ENCODE measurements at places on chromosomes 6 and 20.
A peak's percentile ranks its signal among the peaks of the same experiment; 100 is the strongest.

DNA sequence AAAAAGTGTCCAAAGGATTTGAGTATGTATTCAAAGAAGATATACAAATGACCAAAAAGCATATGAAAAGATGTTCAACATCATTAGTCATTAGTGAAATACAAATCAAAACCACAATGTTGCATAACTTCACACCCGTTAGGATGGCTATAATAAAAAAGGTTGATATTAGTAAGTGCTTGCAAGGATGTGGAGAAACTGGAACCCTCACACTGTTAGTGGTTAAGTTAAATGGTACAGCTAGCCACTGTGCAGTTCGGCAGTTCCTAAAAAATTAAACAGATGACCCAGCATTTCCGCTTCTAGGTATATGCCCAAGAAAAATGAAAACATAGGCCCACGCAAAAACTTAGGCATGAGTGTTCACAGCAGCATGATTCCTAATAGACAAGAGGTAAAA is 38.6 kb downstream of the IBTK start:
- DNase-seq = no peak

GRCh38 chr20:9363673-9364072 is 150.7 kb upstream of the LAMP5 start:
- peak; percentile 14 for DNase-seq

- DNase-seq = peak; percentile 70
Observed at GRCh38 chr6:34021554-34022190, 124.2 kb downstream of the GRM4 start.

GRCh38 chr20:17652411-17652810 is 29.6 kb downstream of the RRBP1 start:
- no peak for DNase-seq

DNA sequence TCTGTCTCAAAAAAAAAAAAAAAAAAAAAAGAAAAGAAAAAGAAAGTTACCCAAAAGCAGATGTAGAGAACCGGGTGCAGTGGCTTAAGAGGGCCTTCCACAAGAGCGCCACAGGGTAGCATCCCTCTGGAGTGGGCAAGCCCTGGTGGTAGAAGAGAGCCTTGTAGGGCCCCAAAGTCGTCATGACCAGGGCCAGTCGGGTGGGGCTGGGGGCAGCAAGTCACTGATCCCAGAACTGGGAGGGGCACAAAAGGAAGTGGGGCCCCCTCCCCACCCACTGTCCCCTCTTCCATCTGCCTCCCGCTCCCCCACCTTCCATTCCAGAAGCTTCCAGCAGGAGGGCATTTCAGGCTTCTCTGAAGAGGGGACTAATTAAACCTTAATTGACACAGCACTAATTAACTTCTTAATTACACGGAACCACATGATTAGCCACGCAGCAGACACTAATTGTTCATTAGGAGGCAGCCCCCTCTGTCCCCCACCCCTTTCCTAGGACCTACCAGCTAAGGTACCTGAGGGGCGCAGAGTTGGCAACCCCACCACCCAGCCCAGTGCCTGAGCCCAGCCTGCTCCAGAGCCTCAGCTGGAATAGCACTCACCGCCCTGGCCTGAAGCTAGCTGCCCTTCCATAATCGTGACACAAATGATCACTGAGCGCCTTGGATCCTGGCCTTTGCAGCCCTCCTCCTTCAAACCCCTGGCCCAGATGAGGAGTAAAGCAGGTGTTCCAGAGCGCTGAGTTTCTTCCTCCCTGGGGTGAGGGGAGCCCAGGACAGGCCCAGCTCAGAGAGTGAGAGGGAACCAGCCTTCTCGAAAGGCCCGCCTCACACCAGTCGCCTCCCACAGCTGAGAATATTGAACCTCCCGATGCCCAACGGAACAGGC is 34.8 kb downstream of the MDFI start:
- DNase-seq = peak; percentile 67

- peak; percentile 15 for DNase-seq
Observed at GRCh38 chr6:85756982-85757381, 114.3 kb upstream of the SYNCRIP start.

GRCh38 chr6:2127484-2127911 is 117.9 kb downstream of the GMDS start:
- no peak for DNase-seq

DNA sequence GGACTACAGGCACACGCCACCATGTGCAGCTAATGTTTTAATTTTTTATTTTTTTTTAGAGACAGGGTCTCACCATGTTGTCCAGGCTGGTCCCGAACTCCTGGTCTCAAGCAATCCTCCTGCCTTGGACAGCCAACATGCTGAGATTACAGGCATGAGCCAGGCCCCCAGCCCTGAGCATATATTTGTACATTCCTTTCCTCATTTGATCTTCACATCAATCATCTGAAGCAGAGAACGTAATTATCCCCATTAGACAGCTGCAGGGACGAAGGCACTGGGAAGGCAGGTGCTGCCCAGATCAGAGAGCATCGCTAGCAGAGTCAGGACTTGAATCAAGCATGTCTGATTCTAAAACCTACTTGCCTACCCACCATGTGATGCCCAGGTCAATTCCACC is 41.0 kb upstream of the SIRPA start:
- DNase-seq = no peak

DNA sequence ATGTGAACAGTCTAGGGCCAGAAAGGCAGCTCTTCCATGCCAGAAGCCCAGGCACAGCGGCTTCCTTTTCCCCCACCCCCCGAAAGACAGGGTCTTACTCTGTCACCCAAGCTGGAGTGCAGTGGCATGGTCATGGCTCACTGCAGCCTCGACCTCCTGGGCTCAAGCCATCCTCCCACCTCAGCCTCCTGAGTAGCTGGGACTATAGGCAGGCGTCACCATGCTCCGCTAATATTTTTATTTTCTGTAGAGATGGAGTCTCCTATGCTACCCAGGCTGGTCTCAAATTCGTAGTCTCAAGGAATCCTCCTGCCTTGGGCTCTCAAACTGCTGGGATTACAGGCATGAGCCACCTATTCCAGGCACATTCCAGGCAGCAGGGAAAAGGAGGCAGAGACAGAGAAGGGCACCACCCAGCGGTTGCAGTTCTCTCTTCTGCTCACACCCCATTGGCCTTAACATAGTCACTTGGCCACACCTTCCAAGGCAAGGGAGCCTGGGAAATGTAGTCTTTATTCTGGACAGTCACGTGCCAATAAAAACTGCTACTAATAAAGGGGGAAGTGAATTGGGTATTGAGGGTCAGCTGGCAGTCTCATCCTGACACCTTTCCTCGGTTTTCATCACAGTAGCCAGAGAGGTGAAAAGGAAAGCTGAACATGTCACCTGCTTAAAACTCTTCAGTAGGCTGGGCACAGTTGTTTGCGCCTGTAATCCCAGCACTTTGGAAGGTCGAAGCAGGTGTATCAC is 205.9 kb downstream of the ZMYND8 start:
- peak; percentile 77 for DNase-seq

GRCh38 chr6:75794954-75795739 is 46.1 kb downstream of the MYO6 start:
- DNase-seq = no peak

Data from NCI-H2171 treated with DMSO at 0.1 percent for 48 hours (cell line).